ENCODE measurements at places on chromosomes 6 and 20.

GRCh38 chr6:159821122-159821521, 21.0 kb downstream of the PNLDC1 start:
- DNase-seq = no peak

DNA sequence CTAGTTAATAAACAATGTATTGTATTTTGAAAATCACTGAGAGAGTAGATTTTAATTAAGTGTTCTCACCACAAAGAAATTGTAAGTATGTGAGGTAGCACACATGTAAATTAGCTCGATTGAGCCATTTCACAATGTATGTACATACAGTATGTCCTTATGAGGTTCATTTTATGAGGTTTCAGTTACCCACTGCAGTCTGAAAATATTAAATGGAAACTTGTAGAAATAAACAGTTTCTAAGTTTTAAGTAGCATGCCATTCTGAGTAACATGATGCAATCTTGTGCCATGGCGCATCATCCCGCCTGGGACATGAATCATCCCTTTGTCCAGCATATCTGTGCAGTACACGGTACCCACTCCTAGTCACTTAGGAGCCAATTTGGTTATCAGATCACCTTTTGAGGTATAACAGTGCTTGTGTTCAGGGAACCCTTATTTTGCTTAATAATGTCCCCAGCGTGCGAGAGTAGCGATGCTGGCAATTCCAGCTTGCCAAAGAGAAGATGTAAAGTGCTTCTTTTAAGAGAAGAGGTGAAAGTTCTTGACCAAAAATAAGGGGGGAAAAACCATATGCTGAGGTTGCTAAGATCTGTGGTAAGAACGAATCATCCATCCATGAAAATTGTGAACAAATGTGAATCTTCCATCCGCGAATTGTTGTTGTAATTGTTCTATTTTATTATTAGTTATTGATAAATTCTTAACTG, 64.7 kb downstream of the KCNS1 start:
- peak; percentile 60 for DNase-seq

DNA sequence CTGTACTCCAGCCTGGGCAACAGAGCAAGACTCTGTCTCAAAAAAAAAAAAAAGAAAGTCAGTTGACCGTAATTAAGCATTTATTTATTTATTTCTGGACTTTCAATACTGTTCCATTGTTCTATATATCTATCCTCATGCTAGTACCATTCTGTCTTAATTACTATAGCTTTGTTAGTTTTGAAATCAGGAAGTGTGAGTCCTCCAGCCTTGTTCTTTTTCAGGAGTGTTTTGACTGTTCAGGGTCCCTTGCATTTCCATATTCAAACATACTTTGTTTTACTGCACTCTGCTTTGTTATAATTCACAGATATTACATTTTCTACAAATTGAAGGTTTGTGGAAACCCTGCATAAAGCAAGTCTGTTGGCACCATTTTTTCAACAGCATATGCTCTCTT, 36.7 kb upstream of the ASXL1 start:
- no peak for DNase-seq

DNA sequence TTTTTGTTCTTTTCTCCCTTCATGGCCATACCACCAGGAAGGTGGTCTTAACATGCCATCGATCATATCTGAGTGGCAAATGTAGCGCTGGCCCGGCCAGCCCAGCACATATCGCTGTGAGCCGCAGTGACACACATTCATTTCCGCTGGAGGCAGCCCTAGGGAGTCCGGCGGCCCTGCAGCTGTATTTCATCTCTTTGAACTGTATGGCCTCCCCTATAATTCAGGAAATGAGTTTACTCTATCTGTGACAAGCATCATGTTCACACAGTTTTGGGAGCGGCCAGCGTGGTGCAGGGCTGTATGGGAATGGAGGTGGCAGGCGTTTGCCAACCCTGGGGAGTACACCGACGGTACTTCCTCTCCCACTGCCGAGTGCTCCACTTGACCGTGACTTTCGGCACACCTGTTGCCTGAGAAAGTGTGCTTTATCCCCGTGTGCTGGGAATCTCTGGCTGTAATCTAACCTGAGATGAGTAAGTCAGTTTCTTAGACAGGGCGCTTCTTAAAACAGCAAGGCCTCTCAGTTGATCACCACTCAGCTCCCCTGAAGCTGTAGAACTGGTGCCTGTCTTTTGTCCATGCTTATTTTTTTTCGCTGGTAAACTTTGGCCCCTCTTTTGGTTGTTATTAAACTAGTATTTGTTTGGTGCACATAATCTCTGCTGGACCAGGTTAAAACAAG, 257.1 kb upstream of the TAB2 start:
- peak; percentile 29 for DNase-seq

- no peak for DNase-seq
Measured at GRCh38 chr6:70413992-70414494, 735 bp downstream of the FAM135A start.

GRCh38 chr20:4230651-4231050, 215.3 kb upstream of the RNF24 start:
- DNase-seq = no peak

DNA sequence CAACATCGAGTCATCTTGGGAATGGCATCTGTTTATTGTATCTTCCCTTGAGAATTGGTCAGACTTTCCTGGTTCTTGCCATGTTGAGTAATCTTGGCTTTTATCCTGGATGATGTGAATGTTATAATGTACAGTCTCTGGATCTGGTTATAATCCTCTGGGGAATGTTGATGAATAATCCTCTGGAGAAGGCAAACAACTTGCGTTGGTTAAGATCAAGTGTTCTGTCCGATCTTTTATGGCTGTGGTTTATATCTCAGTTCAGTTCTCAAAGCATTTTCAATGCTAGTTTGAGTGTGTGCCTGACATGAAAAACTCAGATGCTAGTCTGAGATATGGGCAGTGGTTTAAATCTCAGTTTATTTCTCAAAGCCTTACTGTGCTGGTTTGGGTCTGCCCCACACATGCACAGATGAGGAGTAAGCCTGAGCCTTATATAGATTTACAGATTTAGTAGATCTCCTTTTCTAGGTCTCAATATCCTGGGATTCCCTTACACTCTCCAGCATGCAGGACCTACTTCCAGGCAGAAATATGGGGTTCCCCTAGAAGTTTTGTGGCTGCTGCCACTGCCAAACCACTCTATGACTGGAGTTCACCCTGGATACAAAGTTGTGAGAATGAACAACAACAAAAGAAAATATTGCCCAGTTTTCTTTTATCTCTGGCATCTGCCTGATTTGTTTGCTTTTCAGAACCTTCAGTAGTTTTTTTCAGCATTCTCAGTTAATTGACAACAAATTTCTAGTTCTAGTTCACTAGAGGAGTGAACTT, 191.8 kb upstream of the MAN1A1 start:
- DNase-seq = no peak

GRCh38 chr6:18675881-18676280, 288.7 kb downstream of the RNF144B start:
- DNase-seq = no peak

DNA sequence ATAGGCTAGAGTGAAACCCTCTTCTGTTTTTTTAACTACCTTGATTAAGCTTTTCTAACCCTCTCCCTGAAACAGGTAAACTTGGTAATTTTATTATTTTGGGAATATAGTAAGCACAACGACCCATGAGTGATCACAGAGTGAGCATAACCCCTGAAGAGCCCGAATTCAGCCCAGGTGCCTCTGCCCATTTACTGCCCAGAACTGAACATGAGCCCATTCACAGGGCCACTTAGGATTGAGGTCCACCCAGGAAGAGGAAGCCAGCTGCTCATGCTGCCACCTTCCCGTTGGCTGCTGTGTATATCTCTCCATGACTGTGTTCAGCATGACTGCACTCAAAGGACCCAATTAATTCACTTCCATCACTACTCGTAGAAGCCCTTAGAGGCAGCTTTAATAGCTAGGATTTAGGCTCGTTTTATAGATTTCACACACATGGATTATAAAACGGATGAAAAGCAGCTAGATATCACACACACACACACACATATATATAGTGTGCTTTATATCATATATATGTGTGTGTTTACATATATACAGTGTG, 8.3 kb upstream of the PDE10A start:
- no peak for DNase-seq

DNA sequence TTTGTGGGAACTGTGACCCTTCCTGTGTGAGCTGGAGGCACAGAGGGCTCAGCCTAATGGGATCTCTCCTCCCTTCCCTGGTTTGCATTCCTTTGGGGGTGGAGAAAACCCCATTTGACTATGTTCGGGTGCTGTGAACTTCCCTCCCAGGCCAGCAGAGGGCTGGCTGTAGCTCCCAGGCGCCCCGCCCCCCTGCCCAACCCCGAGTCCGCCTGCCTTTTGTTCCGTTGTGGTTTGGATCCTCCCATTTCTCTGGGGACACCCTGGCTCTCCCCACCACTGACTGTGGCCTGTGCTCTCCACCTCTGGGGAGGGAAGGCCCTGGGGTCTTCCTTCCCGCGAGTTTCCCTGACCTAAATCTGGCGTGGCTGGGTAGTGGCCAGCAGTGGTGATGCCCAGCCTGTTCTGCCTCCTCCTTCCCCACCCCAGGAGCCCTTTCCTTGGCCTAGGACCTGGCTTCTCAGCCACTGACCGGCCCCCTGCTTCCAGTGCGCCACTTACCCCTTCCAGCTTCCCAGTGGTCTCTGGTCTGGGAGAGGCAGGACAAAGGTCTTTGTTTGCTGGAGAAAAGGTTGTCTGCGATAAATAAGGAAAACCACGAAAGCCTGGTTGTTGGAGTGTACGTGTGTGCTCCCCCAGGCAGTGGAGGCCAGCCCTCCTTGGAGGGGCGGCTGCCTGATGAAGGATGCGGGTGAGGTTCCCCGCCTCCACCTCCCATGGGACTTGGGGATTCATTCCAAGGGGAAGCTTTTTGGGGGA, 4.9 kb downstream of the VEGFA start:
- DNase-seq = peak; percentile 61

- no peak for DNase-seq
Measured at GRCh38 chr6:79377047-79377446, 142.6 kb upstream of the HMGN3 start.
